ENCODE measurements at places on chromosomes 1 and 21.

DNA sequence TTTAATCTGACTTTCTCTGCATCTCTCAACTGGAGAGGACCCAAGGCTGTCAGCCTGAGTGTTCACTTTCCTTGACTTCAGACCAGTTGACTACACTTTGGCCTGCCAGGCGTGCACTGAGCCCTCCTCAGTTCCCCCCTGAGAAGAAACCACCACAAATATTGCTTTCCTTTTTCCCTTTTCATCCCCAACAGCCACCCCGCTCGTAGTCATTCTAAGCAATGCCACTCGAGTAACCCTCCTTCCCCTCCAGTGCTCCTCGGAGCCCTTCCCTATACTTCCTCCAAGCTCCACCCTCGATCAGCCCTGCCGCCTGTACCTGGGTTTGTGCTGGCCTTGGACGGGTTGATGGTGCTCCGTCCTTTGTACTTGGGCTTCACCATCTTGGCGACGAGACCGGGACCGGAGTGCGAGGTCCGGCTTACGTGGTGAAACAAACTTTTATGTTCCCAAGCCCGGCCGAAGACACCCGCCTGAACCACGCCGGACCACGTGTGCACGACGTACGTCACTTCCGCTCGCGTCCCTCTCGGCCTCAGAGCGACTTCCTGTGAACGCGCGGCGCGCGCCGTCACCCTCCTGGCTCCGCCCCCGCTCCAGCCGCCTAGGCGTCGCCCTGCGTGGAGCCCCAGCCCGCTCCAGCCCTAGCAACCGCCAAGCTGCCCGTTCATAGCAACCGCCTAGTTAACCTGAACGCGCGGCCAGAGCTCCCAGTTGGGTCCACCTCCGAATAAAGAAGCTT is at the start of gene GNL2:
Gene GNL2 (minus strand): TSS at position 498 of the 742 bp plus-strand sequence. CDS start 115 bp downstream, at position 383.
- DNase-seq, result peak; percentile 81

- peak; percentile 78 for DNase-seq
These were observed 183.1 kb upstream of the IVNS1ABP start for GRCh38 chr1:185500001-185500626.

DNA sequence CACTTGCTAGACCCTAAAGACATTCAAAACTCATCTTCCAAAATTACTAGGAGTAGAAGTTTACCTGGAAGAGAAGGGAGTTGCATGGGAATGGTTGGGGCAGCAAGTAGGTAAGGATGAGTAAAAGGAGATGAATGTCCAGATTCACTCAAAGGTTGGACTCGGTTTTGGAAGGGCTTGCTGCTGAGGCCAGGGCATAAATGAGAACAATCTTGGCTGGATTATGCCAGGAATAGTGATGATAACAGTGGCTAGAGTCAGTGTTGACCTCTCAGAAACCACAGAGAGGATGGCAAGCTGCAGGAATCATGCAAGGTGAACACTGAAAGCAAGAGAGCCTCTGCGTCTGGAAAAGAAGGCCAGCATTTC is 43.4 kb downstream of the C8A start:
- no peak for DNase-seq

DNA sequence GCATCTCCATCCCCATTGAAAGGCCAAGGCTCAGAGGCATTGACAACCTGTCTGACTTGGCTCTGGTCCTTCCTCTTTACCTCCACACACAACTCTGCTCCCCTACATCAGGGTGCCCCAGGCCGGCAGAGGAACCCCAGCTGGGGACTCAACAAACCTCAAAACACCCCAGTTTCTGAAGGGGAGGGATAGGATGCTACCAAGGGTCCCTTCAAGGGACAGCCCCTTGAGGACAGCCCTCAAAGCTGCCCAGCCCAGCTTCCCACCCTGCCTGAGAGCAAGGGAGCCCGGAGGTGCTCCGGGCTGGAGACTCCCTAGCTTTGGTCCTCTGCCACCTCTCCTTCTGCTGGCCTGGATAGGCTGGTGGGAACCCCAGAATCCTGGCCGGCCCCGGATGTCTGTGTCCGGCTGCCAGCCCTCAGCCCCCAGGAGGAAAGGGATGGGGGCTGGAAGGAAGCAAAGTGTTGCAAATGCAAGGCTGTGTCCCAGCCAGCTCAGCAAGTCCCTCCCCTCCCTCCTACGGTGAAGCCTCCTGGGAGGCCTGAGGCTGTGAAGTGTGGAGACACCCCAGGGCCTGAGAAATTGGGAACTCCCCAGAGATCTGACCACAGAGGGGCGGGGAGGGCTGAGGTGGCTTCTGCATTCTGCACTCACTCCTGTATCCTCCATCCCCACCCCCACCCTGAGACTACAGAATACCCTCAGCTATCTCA is 1.1 kb upstream of the MARCKSL1 start:
- no peak for DNase-seq

GRCh38 chr1:91400133-91400725 is 4.4 kb downstream of the HFM1 start:
- no peak for DNase-seq

DNA sequence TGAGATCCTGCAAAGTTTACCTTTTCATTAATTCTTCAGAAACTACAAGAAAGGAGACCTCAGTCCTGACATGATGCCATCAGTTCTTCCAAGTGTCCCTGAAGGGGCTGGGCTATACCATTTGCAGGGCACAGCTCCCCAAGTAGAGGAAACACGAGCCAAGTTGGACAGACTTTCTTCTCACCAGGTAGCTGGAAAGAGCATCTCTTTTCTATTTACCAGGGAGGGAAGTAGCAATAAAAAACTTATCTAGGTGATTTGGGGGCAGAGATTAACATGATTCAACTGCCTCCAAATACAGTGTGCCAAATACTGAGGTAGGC is 103.9 kb upstream of the KCND3 start:
- DNase-seq, result no peak

DNA sequence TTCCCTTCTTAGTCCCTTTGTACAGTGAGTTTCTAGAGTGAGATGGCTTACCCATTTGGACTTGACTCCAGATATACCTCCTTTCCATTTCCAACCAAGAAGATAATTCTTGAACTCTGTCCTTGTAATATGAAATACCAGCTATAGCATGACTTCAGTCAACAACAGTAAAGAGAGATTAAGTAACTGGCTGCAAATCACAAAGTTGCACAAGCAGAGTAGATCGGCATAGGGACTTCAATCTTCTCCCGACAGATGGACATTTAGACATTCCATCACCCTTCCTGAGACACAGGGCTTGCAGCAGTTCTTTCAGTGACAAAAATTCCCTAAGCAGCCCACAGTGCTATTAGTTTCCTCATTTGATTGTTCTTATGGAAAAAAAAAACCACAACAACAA is 44.6 kb downstream of the JAK1 start:
- DNase-seq, result no peak

GRCh38 chr1:233480198-233480597 is 133.7 kb upstream of the KCNK1 start:
- DNase-seq, result no peak

GRCh38 chr1:32201011-32201855 is 838 bp downstream of the CCDC28B start:
- DNase-seq, result no peak

DNA sequence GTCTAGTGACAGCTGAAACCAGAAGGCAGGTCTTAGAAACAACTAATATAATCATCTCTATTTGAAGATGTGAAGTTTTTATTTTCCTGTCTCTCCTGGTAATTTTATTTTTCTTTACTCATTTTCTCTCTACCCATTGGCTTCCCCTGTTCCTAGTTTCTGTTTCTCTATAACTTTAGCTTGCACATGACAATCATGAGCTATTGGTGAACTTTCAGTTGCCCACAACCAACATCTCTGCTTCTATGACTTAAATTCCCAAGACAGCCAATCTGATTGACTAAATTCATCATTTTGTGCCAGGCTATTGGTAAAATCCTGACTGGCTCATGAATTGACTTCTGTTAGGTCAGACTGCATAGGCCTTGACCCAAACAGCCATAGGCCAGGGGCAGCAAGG is 13.7 kb upstream of the ACADM start:
- DNase-seq, result no peak

DNA sequence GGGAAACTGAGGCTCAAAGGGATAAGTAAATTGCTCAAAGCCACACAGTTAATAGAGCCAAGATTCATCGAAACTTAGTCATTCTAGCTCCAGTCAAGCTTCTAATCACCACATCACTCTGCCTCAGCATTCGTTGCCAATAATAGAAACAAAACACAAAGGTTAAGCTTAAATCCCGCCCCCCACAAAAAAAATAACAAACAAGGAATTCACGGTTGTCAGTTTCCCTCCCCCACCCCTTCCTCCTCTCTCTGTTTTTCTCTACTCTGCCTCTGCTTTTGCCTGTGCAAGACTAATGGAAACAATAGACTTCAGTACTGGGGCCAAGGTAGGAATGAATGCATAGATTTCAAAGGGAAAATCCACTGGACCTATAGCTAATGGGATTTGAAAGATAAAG is 70.7 kb upstream of the ZNF644 start:
- DNase-seq, result peak; percentile 2

DNA sequence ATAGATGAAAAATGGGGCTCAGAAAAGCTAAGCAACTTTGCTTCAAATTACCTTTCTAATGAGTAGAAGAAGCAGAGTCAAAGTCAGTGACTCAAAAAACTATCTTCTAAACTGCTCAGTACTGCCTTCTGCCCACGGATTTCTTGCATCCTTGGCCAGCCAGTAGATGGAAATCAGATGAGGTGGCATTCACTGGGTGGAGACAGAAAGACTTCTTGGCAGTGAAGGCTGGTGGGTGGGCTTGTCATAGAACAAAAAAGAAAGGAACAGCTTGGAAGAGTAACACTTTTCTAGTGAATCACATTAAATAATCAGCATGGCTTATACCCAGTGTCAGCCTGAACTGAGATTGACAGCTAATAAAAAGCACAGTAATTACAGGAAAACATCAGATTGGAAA is 170.7 kb downstream of the ST6GALNAC5 start:
- no peak for DNase-seq

DNA sequence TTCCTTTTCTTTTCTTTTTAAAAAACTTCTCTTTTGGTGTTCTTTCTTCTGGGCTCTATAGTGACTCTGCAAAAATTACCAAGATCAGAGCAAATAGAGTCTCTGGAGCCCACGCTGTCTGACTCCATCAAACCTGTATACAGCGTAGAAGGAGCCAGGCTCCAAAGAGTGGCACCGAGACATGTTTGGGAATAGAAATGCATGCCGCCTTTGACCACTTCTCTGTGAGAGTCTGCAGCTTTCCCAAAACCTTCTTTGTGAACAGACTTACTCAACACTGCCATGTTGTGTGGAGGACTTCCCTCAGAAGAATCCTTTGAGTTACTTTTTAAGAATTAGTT is 55.3 kb downstream of the GORAB start:
- no peak for DNase-seq

GRCh38 chr1:75533085-75533484 is 77.8 kb downstream of the SLC44A5 start:
- DNase-seq, result no peak

GRCh38 chr1:53735261-53735660 is 3.7 kb downstream of the GLIS1 start:
- DNase-seq, result no peak

GRCh38 chr1:238312969-238313368 is 422.2 kb upstream of the ZP4 start:
- no peak for DNase-seq

GRCh38 chr1:170929835-170930554 is 5.3 kb upstream of the MROH9 start:
- DNase-seq, result peak; percentile 18

GRCh38 chr1:109105881-109106280 is 8.0 kb upstream of the ELAPOR1 start:
- no peak for DNase-seq

DNA sequence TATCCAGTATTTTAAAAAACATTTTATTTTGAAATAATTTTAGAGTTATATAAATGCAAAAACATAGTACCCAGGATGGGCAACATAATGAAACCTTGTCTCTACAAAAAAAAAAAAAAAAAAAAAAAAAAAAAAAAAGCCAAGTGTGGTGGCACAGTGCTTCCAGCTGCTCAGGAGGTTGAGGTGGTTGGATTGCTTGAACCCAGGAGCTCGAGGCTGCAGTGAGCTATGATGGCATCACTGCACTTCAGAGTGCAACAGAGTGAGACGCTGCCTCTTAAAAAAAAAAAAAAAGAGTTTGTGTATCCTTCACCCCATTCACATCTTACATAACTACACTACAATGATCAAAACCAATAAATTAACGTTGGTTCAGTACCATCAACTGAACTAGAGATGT is 115.6 kb upstream of the KIF26B start:
- DNase-seq, result no peak

DNA sequence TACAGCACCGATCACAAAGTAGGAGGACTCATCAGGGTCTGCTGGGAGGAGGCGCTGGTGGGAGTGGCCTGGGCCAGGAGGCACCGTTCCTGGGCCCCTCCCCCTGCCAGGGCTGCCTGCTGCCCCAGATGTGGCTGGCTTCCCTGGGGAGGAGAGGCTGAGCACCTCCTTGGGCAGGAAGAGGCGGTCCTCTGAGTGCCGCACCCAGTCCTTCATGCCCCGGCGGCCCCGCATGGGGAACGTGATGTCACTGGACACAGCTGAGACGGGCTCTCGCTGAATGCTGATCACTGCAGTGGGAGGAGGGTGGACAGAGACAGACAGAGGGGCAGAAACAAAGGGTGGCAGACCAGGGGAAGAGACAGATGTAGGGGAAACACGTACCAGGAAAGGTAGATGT is 24.8 kb downstream of the ADGRB2 start:
- DNase-seq, result no peak

DNA sequence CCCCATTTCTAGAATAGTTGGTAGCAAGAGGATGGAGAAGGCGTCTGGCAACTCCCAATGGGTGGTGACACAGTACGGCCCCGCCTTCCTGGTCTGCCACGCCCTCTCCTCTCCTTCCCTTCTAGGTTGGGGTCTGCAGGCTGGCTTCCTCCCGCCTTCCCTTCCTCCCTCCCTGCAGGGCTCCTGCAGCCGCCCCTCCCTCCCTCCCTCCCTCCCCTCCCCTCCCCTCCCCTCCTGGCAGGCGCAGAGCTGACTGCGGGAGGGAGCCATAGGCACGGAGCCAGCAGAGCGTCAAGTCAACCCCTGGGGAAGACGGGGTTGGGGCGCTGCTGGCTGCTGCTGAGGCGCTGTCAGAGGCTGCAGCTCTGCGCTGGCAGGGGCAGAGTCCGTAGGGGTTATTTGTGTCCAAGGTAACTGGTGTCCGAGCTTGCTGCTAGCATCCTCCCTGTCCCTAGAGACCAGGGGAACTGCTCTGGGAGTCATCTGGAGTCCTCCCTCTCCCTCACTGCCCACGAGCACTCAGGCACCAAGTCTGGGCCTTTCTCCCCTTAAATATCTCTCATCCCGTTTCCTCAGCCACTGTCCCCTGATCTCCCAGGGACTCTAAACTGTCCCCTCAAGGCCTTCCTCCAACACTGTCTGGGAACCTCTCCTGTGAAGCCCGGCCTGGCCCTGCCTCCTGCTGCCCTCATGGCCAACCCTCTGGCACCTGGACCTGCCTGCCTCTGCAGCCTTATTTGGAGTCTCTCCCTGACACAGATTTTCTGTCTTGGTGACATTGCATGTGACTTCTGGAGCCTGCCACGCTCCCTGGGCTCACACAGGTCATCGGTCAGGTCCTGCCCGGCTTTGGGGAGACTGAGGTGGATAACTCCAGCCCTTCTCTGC is 57.4 kb upstream of the ACOT11 start:
- no peak for DNase-seq

- DNase-seq, result no peak
These were observed 26.7 kb downstream of the PODN start for GRCh38 chr1:53088616-53089300.

- no peak for DNase-seq
These were observed 54.2 kb downstream of the EIF2B3 start for GRCh38 chr1:44932151-44932550.

- no peak for DNase-seq
These were observed 11.2 kb upstream of the CREG1 start for GRCh38 chr1:167564612-167565270.

GRCh38 chr1:18817316-18817715 is 42.1 kb downstream of the TAS1R2 start:
- DNase-seq, result no peak

GRCh38 chr1:181117648-181118449 is 29.3 kb downstream of the IER5 start:
- no peak for DNase-seq
